Hematopoietic multipotent progenitor cell (in vitro differentiated cells): ENCODE measurements at places on chromosomes 6 and 20.

GRCh38 chr20:40441771-40442170, 247.3 kb downstream of the MAFB start:
- DNase-seq = no peak

DNA sequence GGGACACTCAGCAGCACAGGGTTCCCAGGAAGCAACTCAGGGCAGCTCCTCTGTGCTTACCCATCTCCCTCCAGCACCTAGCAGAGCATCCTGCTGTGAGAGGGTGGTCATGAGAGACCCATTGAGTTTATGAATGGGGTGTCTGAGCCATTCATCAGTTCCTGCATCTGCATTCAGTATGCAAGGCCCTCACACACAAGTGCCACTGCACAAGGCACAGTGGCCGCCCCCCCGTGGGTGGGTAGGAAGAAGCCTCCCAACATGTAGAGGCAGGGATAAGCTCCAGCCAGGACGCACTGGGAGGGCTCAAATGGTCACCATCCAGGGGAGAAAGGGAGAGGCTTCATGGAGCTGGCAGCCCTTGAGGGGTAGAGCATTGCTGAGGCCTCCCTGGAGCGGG, 43.0 kb downstream of the FOXP4 start:
- DNase-seq = no peak

- DNase-seq = no peak
These were observed 118.4 kb downstream of the BTBD3 start for GRCh38 chr20:12036142-12036541.

- DNase-seq = no peak
These were observed 101.9 kb downstream of the VEGFA start for GRCh38 chr6:43871933-43872332.

GRCh38 chr6:16316741-16317251, 78.4 kb downstream of the GMPR start:
- DNase-seq = no peak
